ENCODE measurements at places on chromosomes 1 and 21. TPM values are rescaled to one million over a fixed set of nuclear protein-coding genes. Genes with fewer than 3 reads are reported as not detected.

Gene S100A7
- not detected for total RNA-seq

Gene KRTAP21-2
- total RNA-seq, result not detected

Gene KIAA0040
- total RNA-seq, result 1.2 TPM

Gene ITLN2
- not detected for total RNA-seq

Gene FMN2
- 19.8 TPM for total RNA-seq

Gene ALX3
- total RNA-seq, result not detected

Gene HES3
- not detected for total RNA-seq

Gene ATP6V1G3
- not detected for total RNA-seq

Gene S1PR1
- 0.84 TPM for total RNA-seq

Gene VTCN1
- total RNA-seq, result not detected

Gene RNASEL
- 5.9 TPM for total RNA-seq

Gene TMPRSS15
- 3.6 TPM for total RNA-seq

Gene SPRR2A
- total RNA-seq, result not detected

Measured in RPMI7951 (cell line).